ENCODE measurements at places on chromosomes 1 and 21. TPM values are rescaled to one million over a fixed set of nuclear protein-coding genes. Genes with fewer than 3 reads are reported as not detected.

MRPS15 gene
- total RNA-seq, result 132 TPM

KCNJ9 gene
- total RNA-seq, result not detected

OR6N1 gene
- not detected for total RNA-seq

C2CD4D gene
- total RNA-seq, result not detected

NSUN4 gene
- 12.2 TPM for total RNA-seq

TMEM269 gene
- 0.02 TPM for total RNA-seq

PDE9A gene
- not detected for total RNA-seq

GABRD gene
- not detected for total RNA-seq

MCOLN3 gene
- 2.1 TPM for total RNA-seq

RGSL1 gene
- not detected for total RNA-seq

TPTE gene
- not detected for total RNA-seq

HTR1D gene
- 0.39 TPM for total RNA-seq

SV2A gene
- total RNA-seq, result 20.5 TPM

GRCh38 chr21:37208056-37208721, 58.9 kb downstream of the VPS26C start:
- peak; percentile 53 for DNase-seq

- peak; percentile 99 for DNase-seq
Measured at GRCh38 chr1:93779540-93780165, 98.0 kb upstream of the BCAR3 start.

DNA sequence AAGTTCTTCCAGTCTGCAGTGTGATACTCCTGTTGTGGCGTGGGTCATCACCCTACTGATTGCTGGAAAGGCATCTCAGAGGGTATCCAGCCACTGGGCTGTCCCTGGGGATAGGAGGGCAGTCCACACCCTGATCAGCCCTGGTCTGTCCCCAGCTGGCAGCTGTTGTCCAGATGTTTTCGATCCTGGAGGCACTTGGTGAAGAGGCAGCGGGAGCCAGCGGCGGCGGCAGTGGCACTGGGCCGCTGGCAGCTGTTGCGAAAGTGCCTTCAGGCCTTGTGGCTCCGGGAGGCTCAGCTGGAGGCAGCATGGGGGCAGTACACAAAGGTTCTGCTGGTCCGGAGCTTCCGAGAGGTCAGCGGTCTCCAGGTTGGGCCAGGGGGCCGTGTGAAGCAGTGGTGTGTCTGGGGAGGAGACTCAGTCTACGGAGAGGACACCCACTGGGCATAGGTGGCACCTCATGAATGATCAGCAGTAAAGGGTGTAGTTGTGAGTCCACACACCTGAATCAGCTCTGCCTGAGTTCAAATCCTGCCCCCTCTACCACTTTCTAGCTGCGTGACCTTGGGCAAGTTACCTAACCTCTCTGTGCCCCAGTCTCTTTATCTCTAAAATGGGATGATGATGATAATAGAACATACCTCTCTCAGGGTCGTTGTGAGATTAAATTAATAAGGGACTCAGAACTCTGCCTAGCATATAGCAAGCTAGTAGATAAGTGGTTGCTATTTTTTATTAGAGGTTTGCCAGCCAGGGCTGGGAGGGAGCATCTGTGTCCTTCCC, 6.1 kb downstream of the C1orf167 start:
- DNase-seq, result no peak

GRCh38 chr1:201072149-201072548, 40.1 kb downstream of the CACNA1S start:
- DNase-seq, result peak; percentile 55

- peak; percentile 47 for DNase-seq
Measured at GRCh38 chr1:162861101-162861500, at the start of gene CCDC190. TSS of gene CCDC190 (minus strand) at chr1:162861175. CDS start at chr1:162859646, 1,529 bp downstream.

- peak; percentile 55 for DNase-seq
Measured at GRCh38 chr1:24319312-24319863, at the start of gene GRHL3. TSS of gene GRHL3 (plus strand) at chr1:24319357. CDS start at chr1:24319552, 195 bp downstream.

DNA sequence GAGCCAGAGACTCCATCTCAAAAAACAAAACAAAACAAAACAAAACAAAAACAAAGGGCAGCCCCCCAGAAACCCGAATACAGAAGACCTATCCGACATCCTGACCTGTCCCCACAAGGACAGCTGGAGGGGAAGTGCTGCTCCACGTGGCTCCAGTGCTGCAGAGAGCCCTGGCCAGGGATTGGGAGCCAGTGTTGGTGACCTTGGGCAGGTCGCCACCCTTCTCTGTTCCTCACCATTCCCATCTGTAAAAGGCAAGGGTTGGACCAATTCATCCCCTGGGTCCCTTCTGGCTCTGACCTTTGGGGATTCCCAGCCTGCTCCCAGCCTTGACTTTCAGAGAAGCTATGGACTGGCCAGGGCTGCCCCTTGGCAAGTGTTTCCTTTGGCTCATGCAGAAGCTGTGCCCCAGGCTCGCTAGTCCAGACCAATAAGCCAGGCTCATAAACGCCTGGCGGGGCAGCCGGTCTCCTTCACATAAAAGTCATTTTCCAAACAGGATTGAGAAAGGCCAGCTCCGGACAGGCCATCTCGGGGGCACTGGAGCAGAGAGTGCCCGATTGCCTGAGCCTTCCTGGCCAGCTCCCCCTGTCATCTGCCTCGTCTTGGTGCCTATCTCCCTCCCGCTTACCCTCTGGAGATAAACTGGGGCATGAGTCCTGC, 20.0 kb upstream of the PADI1 start:
- DNase-seq, result no peak

GRCh38 chr1:20896826-20897225, 109.7 kb upstream of the HP1BP3 start:
- DNase-seq, result peak; percentile 6

- peak; percentile 52 for DNase-seq
Measured at GRCh38 chr1:94660994-94661393, 119.4 kb upstream of the F3 start.

- DNase-seq, result no peak
Measured at GRCh38 chr1:202659974-202660373, 50.3 kb downstream of the SYT2 start.

DNA sequence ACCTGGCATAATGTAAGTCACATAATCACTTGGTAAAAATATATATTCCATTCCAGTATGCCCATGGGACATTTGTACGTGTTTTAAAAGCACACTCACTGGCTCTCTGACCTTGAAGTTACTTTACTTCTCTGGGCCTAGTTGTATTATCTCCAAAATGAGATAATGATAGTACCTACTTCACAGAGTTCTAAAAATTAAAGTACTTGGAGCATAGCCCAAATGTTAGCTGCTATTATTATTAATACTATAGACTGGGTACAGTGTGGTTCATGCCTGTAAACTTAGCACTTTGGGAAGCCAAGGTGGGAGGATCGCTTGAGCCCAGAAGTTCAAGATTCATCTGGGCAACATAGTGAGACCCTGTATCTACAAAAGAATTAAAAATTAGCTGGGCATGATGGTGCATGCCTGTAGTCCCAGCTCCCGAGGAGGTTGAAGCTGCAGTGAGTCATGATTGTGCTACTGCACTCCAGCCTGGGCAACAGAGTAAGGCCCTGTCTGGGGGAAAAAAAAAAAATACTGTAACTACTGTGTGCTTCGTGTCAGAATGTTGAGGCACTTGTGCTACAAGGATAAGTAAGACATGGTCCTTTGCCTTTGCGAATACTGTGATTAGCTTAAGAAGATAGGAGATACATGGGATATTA, 45.7 kb downstream of the TDRD5 start:
- no peak for DNase-seq

- no peak for DNase-seq
Measured at GRCh38 chr1:113745425-113745824, 13.9 kb downstream of the PHTF1 start.

DNA sequence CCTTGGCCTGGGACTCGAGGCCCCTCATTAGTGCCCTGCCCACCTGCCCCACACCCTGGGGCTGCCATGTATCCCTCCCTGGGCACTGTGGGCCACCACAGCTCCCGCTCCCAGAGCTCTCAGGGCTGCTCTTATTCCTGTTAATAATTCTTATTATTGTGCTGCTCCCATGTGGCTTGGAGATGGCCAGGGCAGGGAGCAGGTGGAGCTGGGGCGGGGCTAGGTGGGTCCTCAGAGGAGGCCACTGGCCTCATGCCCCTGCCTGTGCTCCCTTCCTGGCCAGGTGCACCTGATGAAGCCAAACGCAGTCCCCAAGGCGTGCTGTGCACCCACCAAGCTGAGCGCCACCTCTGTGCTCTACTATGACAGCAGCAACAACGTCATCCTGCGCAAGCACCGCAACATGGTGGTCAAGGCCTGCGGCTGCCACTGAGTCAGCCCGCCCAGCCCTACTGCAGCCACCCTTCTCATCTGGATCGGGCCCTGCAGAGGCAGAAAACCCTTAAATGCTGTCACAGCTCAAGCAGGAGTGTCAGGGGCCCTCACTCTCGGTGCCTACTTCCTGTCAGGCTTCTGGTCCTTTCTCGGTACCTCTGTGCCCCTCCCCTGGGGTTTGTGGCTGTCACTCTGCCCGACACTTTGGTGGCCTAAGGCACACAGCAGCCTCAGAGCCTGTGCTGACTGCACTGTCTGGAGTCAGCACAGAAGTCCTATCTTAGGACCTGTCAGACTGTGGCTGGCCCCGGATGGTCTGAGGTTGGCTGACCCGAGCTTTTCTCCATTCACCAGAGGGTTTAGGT, 34.1 kb downstream of the BMP8A start:
- DNase-seq, result no peak

- DNase-seq, result no peak
Measured at GRCh38 chr21:37514038-37514667, 147.6 kb downstream of the DYRK1A start.

DNA sequence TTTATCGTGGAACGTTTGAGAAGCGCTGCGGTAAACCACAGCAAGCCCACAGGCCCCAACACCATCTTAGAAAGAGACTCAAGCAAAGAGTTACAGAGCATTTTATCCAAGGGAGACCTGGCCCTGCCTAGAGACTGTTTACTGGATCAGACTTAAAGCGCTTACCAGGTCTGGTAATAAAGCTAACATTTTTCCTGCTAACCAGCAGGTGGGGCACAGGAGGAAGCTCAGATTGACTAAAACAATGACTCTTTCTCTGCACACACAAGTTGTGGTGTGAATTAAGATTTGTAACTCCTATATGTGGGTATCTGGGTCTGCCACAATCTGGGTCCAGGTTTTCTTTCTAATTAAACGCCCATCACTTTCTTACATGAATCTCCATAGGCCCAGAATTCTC, 136.5 kb upstream of the ETS2 start:
- DNase-seq, result peak; percentile 50

- no peak for DNase-seq
Measured at GRCh38 chr1:42674214-42674613, 8.0 kb upstream of the YBX1 start.

DNA sequence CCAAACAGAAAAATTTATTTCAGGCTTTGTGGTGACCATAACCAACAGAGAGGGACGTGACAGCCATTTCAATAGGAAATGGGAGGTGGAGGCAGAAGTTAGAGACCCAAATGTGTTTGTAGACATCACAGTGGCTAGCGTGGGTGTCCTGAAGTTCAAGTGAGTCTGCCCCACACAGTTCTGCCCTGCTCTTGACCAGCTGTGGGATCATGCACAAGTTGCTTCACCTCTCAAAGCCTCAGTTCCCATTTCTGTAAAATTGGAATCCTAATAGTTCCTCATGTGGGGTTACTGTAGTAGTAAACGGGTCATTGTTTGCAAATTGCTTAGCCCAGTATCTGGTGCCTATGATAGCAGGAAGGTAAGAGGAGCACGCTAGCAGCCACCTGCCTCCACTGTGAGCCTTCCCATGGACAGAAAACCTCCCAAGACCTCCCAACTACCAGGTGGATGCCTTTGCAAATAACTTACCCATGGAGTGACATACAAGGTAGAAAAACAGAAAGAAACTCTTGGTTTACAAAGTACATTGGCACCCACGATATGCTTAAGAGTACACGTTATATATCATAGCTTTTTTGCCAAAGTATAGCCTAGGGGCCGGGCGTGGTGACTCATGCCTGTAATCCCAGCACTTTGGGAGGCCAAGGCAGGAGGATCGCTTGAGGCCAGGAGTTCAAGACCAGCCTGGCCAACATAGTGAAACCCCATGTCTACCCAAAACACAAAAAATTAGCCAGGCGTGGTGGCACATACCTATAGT, 29.1 kb downstream of the FHAD1 start:
- DNase-seq, result no peak

DNA sequence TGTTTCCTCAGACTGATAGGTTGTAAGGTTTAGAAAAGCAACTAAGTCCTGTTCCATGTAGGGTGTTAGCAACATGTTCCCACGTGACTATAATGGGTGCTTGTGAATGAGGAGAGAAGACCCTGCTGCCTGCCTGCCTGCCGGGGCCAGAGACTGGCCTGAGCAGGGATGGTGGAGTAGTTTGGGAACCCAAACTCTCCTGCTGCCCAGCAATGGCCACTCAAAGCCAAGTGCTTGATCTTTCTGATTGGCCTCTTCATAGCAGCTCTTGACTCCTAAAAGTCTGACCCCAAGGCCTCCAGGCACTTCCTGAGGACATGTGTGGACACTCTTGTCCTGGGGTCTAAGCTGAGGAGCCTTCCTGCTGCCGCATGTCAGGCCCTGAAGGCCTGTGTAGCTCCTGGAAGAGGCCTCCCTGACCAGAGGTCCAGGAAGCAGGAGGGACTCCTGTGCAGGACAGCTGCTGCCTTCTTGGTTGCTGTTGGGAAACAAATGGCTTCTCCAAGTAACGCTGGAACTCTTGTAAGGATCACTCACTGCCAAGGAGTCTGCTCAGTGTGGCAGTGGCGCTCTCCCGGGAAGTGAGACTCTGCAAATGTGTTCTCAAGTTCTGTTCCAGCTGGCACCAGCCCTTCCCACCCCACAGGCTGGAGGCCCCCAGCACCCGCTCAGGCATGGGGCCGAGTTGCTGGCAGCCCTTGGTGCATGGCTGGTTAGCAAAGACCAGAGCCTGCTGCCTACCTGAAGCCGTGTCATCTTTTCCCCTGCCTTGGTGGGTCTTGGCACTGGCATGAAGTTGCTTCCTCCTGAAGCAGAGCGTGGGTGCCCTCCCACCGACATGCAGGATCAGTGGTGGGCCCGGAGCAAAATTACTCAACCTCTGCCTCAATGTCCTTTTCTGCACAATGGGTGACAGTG, 35.5 kb downstream of the MAN1C1 start:
- no peak for DNase-seq

- DNase-seq, result no peak
Measured at GRCh38 chr1:7558041-7558461, 213.0 kb upstream of the VAMP3 start.

- no peak for DNase-seq
Measured at GRCh38 chr1:202713110-202713509, 2.9 kb upstream of the SYT2 start.

- DNase-seq, result peak; percentile 42
Measured at GRCh38 chr1:171985639-171986038, 144.3 kb downstream of the DNM3 start.

- DNase-seq, result peak; percentile 28
Measured at GRCh38 chr21:26405071-26405470, 168.0 kb downstream of the CYYR1 start.

Data from M059J (cell line).